Neural progenitor cell (in vitro differentiated cells): ENCODE measurements at places on chromosomes 1 and 21. TPM values are rescaled to one million over a fixed set of nuclear protein-coding genes. Genes with fewer than 3 reads are reported as not detected.

DNA sequence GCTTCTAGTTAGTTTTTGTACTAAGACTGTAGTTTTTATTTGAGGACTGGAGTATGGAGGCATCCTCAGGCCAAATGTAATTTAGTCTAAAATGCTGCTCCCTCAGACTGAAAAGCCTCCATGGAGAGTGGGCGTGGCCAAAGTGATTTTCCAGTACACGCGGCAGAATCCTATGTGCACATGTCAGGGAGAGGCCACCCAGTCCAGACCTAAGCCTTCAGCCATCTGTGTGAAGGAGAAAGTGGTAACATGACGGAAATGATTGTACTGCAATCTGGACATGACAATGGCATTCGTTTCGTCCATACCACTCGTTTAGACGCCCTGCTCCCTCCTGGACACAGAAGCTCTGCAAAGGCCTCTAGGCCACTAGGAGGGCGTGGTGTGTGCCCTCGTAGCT is 56.2 kb downstream of the PCP4 start:
- DNase-seq: no peak

Gene COL8A2
- total RNA-seq: 0.06 TPM in 1 of 2 replicates, not detected in the other

- peak; percentile 96 for DNase-seq
Measured at GRCh38 chr1:41496080-41497055, 11.9 kb upstream of the EDN2 start.

DNA sequence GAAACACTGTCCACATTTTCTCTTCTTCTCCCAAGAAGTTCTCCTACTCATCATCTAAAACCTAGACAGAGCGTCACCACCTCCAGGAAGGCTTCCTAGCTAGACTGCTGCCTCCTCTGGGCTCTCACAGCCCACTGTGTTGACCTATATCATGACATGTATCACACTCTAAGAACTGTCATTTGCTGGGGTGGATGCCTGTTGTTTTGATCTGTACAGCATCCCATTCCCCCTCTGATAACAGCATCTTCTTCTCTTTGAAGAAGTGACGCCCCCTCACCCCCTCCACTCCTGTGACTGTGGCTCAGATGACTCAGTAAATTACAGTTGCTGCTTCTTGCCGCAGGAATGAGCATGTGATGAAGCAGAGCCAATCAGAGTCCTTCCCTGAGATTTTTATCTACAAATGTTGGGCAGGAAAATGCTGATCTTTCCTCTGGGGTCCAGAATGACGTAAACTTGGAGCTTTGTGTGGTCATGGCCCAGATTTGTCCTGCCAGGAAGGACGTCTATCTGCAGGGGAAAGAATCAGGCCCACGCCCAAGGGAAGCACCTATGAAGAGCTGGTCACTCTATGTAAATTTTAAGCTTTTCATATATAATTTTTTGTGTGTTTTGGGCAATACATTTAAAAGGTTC is 28.0 kb upstream of the FOXO6 start:
- no peak for DNase-seq

- DNase-seq: no peak
Measured at GRCh38 chr1:207935166-207935583, 24.2 kb upstream of the CD34 start.
